ENCODE measurements at places on chromosomes 7 and 10.

DNA sequence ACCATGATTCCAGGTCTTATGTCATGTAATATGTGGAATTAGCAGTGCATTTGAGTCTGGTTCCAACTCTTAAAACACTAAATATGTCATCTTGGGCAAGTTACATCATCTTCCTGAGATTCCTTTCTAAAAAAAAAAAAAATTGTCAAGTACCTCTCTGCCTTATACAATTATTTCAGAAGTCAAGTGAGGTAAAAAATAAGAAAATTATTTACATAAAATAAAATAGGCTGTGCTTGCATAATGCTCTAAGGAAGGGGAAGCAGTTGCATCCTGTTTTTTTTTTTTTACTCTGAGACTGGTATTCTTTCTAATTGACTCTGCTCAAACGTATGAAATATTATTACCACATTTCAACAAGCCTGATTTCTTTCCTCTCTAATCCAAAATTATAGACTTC lies 55.1 kb upstream of the SEMA3A start:
- DNase-seq: no peak

- no peak for DNase-seq
Measured at GRCh38 chr10:1516492-1517165, 220.7 kb downstream of the ADARB2 start.

GRCh38 chr7:28700790-28701203 lies 257.3 kb downstream of the TRIL start:
- DNase-seq: no peak

DNA sequence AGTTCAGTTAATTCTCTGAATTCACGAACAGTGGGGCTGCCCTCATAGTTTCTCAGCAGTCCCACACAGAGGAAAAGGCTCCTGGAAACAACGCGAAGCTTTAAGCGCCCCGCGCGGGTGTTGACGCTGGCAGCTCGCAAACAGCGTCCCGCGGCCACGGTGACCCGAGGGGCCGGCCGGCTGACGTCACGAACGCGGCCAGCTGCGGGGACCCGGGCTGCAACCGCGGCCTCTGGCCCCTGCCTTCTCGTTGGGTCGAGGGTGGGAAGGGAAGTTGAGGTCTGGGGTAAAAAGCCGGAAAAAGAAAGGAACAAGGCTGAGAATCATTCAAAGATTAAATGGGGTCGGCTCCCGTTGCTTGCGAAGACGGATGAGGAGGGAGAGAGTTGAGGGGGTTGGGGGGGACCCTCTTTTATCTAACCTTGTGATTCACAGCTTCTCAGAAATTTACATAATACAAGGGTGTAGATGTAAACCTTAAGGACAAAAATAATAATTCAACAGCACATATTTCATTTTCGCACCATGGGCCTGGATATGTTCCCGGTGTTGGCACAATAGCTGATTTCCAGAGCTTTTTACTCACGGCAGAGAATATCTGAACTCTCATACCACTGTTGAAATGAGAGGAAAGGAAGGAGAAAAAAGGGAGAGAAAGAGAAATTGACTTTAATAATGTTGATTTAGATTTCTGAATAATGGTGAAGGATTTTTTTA lies 7.3 kb upstream of the FEZF1 start:
- no peak for DNase-seq

- no peak for DNase-seq
Measured at GRCh38 chr7:131425992-131426391, 98.3 kb downstream of the MKLN1 start.

- no peak for DNase-seq
Measured at GRCh38 chr10:11282156-11282555, 264.5 kb downstream of the CELF2 start.

GRCh38 chr10:78236416-78237015 lies 202.9 kb downstream of the RPS24 start:
- DNase-seq: no peak

GRCh38 chr7:117478836-117479224 lies 995 bp upstream of the CFTR start:
- no peak for DNase-seq

DNA sequence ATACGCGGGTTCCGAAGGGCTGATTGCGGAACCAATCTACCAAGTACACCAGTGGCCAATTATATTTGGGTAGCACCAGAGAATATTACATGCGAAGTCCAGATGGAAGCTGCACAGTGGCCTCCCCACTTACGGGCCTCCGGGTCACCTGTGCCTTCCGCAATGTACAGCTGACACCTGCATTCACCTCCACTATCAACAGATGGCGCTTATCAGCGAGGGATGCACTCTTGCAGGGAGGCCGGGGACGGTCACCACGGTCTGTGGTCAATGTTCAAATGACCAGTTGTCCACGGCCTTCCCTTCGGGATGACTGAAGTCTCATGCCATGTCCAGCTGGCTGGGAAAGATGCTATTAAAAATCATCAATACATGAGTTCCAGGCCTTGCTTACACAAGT lies 47.6 kb downstream of the SLIT1 start:
- no peak for DNase-seq

- no peak for DNase-seq
Measured at GRCh38 chr7:155925682-155926081, 113.4 kb upstream of the SHH start.

DNA sequence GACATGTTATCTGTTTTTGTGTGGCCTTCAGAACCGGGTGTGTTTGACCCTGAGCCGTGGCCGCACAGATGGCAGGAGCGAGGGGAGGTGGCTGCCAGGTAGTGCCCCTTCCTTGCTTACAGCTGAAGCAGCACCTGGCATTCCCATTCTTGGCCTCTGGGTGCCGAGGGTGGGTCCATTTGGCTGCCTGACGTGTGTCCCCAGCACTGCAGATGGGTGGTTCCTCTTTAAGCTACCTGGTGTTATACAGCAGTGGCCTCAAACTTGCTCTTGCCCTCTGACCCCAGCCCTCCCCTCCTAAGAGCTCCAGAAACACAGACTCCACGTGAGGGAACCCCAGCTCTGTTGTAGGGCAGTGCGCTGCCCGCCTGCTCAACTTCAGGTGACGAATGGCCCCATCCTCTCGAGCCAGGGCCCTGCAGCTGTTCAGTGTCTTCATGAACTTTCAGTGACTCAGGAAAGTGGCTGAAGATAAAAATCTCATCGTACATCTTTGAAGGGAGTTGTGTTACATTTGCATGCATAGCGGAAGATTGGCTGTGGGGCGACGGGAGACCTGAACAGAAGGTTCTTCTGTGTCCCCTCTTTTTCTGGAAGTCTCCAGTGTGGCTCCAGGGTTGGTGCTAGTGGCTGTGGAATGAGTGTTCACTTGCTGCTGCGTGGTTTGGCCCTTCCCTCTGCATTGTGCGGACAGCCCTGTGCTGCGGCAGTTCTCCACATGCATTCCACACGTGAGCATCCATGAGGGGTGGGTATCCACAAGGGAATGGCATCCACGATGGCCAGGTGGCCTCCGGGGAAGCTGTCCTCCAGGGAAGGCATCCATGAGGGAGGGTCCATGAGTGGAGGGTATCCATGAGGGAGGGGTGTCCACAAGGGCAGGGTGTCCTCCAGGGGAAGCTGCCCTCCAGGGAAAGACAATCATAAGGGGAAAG lies 91.6 kb downstream of the INPP5A start:
- no peak for DNase-seq

DNA sequence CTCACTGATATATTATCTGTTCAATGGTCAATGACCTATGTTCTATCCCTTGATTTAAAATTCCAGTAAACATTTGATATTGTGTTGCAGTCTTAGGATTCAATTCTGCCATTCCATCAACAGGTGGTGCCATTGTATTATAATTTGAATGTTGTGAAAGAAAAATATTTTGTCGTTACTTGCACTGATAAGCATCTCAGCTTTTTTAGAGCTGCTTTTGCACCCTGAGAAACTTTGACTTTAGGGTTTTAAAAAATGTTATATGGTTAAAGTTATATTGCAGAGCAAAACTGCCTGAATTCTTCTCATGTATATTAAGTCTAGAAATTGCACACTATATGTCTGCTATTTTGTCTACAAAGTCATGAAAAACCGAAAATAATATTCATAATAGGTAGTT lies 18.8 kb upstream of the MINDY3 start:
- peak; percentile 20 for DNase-seq

- DNase-seq: no peak
Measured at GRCh38 chr10:43735907-43736306, 87.2 kb upstream of the ZNF32 start.

DNA sequence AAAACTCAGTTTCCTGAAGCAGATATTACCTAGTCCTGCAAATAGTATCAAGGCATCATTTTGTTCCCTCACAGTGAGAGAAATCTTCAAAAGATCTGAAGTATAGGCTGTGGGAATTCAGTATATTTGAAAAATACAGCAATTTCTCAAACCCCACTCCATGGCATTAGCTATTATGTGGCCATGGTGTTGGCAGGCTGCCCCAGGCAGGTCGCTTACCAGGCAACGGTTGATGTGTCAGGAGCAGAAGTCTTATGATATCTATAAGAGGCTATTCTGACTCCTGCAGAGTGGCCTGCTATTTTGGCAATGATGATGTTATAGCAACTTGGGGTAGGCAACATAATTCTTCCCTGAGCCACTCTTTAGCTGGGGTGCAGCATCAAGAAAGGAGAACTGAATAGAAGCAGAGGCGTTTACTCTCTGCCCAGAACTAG lies 187.9 kb downstream of the PLXDC2 start:
- DNase-seq: no peak

DNA sequence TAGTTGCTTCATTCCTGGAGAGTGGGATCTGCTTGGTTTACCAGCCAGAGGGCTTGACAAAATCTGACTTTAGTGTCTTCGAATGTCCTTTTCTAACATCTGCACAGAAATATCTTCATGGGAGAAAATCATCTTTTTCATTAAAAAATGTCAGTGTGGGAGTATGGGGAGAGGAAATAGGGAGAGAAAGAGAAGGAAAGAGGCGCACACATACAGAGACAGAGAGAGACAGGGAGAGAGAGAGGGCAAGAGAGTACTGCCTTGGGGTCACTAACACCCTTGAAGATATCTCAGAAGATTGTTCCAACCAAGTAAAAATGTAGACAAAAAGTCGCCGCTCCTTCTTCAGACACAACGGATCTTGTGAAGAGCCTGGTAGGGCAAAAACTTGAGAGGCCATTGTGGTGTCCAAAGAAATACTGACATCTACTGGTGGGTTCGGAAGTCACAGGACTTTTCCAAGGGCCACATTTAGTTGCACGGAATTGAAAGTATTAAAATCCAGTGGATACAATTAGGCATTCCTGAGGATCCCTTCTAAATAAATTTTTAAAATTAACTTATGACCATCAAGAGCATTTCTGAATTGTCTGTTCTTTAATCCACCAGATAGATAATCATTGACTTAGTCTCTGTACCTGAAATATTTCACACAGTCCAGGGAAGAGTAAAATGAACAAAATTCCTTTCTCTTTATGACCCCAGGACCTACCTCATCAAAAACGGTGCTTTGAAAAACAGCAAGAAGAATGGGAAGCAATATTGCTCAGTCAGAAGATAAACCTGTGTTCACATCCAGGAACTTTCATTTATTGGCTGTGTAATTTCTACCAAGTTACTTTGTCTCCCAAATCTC lies 29.7 kb downstream of the VIM start:
- DNase-seq: peak; percentile 80

DNA sequence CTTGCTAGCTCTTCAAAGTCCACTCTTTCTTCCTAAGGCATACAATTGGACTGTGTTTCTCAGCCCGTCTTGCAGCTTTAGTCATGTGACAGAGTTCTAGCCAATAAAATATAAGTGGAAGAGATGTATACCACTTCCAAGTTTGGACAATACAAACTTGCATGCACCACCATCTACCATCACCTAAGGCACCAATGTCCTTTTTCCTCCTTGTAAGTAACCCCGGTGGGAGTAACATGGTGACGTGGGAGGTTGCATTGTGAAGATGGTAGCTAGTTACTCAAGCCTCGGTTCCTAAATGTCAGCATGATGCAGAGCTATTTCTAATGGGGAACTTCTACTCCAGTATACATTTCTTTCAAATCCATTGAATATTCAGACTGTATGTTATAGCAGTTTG lies 5.3 kb upstream of the CACNB2 start:
- DNase-seq: no peak

GRCh38 chr10:15791816-15792524 lies 68.3 kb downstream of the MINDY3 start:
- no peak for DNase-seq

DNA sequence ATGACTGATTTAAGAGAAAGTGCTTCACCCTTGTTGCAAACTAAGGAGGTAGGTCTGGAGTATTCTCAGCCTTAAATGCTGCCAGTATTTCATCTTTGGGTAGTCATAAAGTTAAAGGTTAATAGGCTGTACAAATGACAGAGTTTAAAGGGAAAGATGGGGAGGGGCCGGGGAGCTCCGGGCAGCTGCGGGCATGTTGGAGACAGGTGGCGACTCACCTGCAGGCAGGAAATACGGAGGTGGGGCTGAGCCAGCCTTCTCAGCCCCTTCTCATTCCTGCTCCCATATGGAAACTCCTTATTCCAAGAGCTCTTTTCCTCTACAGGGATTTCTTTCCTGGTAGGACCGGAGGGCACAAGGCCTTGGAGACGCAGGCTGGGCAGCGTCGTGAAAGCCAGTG lies 31.8 kb upstream of the HMX3 start:
- DNase-seq: no peak

DNA sequence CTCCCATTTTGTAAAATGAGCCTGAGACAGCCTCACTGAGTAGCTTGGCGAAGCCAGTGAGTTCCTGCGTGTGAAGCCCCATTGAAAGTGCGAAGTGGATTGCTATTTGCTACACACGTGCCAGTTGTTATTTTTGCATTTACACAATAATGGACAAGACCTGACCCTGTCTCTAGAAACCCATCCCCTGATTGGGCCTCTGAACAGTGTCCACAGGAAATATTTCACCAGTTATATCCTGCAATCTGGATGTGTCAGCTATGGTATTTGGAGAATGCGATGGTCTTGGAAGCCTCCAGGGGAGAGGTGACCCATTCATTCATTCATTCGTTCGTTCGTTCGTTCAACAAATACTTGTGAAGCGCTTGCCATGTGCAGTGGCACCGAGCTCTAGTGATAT lies 37.1 kb downstream of the COL13A1 start:
- no peak for DNase-seq

DNA sequence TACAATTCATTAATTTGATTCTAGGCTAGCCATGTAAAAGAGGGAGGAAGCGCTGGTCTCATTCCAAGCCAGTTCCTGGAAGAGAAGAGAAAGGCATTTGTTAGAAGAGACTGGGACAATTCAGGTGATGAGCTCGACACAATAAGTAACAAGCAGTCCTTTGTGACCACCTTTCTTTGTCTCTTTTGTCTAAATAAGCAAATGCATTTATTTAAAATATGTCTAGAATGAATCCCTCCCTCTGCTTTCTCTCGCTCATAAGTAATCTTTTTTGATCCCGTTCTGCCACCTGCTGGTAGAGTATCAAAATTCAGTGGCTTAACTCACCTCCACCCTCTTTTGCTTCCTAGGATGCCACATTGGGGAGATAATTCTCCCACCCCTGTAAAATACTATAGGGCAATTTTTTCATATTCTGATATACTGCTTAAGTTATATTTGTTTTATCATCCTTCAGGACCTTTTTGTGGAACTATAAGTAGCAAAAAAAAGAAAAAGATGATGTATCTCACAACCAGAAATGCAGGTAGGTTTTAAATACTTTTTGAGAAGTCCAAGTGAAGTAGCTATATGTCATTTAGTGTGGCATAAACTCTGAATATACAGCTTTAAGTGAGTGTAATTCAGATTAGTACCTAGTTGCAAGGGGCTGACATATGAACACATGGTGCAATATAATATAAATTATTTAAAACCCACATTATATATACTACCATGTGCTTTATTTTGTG lies 91.5 kb downstream of the GSDME start:
- DNase-seq: peak; percentile 53

- no peak for DNase-seq
Measured at GRCh38 chr10:287814-288213, 152.6 kb downstream of the ZMYND11 start.

GRCh38 chr7:51234139-51234538 lies 82.5 kb downstream of the COBL start:
- no peak for DNase-seq

Data from CD4-positive, alpha-beta T cell treated with Interleukin-15 for 4 hours (primary cell).